ENCODE measurements at places on chromosomes 12 and 14. TPM values are rescaled to one million over a fixed set of nuclear protein-coding genes. Genes with fewer than 3 reads are reported as not detected.

DNA sequence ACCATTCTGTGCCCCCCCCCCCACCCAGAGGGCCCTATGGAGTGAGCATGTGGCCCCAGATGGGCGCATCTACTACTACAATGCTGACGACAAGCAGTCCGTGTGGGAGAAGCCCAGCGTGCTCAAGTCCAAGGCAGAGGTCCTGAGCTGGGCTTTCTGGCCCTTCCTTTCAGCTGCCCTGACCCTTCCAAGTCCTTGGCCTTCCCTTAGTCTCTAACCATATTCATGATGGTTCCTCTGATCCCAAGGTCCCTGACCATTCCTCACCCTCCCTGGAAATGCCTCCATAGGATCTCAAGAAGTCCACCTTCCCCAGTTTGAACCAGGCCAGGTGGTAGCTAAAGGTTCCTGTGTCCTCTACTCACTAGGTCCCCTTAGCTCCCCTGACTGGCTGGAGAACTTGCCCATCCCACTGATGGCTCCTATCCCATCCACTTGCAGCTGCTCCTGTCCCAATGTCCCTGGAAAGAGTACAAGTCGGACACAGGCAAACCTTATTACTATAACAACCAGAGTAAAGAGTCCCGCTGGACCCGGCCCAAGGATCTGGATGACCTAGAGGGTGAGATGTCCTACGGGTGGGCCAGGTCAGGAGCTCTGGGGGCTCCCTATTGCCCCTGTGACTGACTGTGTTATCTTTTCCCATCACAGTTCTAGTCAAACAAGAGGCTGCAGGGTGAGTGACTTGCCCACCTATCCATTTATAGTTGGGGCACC lies 9.8 kb downstream of the PRPF40B start:
- no peak for DNase-seq
- no peak overlapping the region for H3K4me3 ChIP-seq
- no peaks in the 10 kb centered on the region for H3K27me3 ChIP-seq
- no peaks in the 10 kb centered on the region for H3K36me3 ChIP-seq

DNA sequence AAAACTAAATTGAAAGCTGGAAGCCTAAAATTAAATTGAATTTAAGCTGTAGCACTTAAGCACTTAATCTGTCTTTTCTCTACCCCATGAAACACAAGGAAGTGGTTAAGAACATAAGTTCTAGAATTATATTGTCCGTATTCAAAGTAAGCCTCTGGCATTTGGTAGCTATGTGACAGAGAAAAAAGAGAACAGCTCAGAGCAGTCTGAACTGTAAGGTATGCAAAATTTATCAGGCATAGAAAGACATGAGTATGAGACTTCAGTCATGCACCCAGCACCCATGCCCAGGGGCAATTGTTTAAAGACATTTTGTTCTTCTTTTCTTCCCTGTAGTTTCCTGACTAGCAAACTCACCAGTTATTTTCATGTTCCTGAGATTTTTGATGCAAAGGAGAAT lies 116.7 kb downstream of the KCNMB4 start:
- DNase-seq = no peak
- no peak overlapping the region for H3K4me3 ChIP-seq
- no peak overlapping the region for H3K27ac ChIP-seq
- H3K4me1 ChIP-seq = no peaks in the 10 kb centered on the region
- H3K27me3 ChIP-seq = no peaks in the 10 kb centered on the region

GRCh38 chr12:51326698-51327439 lies 2.9 kb upstream of the BIN2 start:
- DNase-seq = peak; percentile 53
- no peaks in the 10 kb centered on the region for H3K36me3 ChIP-seq
- H3K27ac ChIP-seq = peak overlapping the region; percentile 72
- no peak overlapping the region for H3K4me3 ChIP-seq

DNA sequence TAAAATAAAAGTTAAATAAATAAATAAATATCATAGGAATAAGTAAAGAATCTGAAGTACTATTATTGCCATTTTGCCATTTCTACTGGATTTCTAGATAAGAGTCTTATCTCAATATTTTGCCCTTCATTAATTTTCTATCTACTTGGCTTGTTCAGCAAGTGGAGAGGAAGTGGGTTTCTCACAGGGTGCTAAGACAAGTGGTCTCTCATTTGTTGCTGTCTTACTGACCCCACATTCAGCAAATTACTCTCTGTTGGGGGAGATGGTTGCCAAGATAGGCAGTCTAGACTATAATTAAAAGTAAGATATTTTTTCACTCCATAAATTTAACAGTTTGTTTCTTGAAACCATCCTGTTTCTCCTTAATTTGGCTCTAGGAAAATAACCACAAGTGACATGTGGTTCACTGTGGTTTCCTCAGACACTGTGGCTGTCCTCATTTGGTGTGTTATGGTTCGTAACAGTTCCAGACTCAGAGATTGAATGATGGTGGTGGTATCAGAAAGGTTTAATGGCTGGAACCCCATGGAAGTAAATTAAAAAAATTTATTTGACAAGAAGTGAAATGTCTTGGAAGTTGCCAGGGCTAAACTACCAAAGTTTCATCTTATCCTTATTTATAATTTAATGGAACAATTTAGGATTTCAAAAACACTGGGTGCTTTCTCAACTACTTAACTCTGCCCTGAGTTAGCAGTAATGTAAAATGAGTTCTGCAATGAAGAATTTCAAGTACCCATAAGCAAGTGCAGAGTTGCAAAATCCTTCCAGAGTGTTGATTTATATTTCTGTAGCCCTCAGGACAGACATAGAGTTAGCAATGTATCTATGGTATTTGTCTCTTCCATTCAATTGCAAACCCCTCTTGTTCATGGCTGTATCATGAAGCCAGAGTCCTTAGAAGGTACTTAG lies 214.8 kb downstream of the MSRB3 start:
- no peaks in the 10 kb centered on the region for H3K4me1 ChIP-seq
- no peaks in the 10 kb centered on the region for H3K36me3 ChIP-seq
- DNase-seq = no peak
- H3K4me3 ChIP-seq = no peak overlapping the region
- no peaks in the 10 kb centered on the region for H3K27me3 ChIP-seq
- H3K27ac ChIP-seq = no peak overlapping the region

The DTX3 gene
- total RNA-seq = 16.2 TPM

GRCh38 chr14:32950584-32950983 lies 11.9 kb downstream of the NPAS3 start:
- no peaks in the 10 kb centered on the region for H3K36me3 ChIP-seq
- H3K4me3 ChIP-seq = no peak overlapping the region
- H3K27ac ChIP-seq = no peak overlapping the region

DNA sequence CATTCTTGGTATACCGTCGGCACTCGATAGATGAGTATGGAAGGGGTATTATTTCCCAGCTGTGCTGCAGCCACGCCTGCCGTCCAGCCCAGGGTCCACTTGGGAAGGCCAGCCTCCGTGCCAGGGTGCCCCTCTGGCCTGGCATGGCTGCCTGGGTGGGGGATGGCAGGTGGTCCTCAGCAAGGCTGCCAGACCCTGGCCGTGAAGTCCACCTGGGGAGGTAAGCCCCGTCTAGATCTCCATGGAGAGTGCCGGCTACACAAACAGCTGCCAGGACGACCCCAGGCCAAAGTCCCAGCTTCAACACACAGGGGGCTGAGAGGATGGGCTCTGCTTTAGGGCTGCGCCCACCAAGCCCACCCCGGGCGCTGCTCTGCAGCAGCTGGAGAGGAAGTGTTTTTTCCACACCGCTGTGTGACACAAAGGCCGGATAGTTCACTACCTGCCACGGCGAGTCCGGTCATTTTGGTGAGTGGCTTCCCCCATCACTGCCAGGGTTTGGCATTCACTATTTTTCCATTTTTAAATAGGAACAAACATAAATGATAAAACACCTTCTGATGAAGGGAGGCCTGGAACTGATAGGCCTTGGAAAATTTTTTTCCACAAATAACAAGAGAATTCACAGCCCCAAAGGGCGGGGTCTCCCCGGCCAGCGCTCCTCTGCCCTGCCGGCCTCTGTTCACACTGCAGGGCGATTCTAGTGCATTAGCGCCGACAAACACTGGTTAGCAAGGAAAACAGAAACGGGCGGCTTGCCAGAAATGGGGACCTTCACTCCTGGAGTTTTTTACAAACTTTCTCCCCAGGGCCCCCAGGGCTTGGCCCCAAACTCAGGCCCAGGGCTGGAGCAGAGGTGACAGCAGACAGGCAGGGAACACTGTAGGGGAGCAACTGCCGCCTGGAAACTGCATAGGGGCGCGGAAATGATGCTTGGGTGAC lies 161.5 kb downstream of the CALM1 start:
- no peaks in the 10 kb centered on the region for H3K36me3 ChIP-seq
- no peaks in the 10 kb centered on the region for H3K4me1 ChIP-seq
- no peak overlapping the region for H3K27ac ChIP-seq
- DNase-seq = no peak
- no peaks in the 10 kb centered on the region for H3K27me3 ChIP-seq

DNA sequence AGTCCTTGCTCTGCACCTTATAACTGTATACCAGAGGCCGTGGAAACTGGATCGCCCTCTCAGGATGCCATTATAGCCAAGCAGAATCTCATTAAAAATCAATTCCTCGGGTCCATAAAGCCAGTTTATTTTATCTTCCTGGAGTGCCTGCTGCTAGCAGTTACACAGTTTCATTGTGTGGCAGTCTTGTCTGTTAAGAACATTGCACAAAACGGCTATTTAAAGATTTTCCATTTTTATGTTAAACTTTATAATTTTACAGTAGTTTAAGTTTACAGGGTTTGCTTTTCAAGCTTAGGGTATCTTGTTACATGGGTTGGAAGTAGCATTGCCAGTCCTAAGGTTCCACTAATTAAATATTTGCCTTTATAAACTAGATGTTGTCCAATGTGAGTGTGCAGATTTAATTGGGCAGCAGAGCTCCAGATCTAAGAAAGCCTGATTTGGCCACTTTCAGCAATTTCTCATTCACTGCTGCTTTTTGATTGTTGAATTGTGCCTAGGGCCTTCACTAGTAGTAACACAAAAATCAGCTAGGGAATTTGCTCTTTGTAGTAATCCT lies 17.0 kb downstream of the TMEM30B start:
- no peaks in the 10 kb centered on the region for H3K36me3 ChIP-seq
- no peak overlapping the region for H3K27ac ChIP-seq
- DNase-seq = no peak
- H3K4me1 ChIP-seq = no peaks in the 10 kb centered on the region
- H3K4me3 ChIP-seq = no peak overlapping the region

All from PC-9 (cell line).